ENCODE measurements at places on chromosomes 1 and 21.

- no peak overlapping the region for H3K27ac ChIP-seq
- no peaks in the 10 kb centered on the region for H3K27me3 ChIP-seq
- no peak overlapping the region for H3K4me3 ChIP-seq
- peaks cover 7% of the 10 kb centered on the region for H3K4me1 ChIP-seq
- DNase-seq = no peak
Measured at GRCh38 chr1:208121813-208122364, 122.3 kb downstream of the PLXNA2 start.

DNA sequence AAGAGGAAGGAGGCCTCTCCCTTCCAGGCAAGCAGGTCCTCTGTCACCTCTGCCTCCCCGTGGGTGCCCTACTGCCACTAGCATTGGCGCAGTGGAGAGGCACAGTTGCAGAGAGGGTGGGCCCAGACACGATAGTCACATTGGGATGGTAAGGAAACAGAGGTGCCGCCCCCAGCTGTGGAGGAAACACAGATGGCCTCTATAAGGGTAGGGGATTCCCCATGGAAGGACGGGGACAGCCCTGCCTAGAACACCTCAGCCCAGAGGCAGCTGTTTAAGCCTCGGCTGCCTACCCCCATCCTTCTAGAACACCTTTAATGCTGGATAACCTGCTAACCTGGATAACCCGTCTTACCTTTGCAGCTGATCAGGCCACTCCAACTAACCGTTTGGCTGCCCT, 65.7 kb upstream of the CNTN2 start:
- no peak overlapping the region for H3K27ac ChIP-seq
- no peak overlapping the region for H3K4me3 ChIP-seq
- H3K36me3 ChIP-seq = no peaks in the 10 kb centered on the region
- DNase-seq = no peak
- H3K27me3 ChIP-seq = peaks cover 10% of the 10 kb centered on the region

DNA sequence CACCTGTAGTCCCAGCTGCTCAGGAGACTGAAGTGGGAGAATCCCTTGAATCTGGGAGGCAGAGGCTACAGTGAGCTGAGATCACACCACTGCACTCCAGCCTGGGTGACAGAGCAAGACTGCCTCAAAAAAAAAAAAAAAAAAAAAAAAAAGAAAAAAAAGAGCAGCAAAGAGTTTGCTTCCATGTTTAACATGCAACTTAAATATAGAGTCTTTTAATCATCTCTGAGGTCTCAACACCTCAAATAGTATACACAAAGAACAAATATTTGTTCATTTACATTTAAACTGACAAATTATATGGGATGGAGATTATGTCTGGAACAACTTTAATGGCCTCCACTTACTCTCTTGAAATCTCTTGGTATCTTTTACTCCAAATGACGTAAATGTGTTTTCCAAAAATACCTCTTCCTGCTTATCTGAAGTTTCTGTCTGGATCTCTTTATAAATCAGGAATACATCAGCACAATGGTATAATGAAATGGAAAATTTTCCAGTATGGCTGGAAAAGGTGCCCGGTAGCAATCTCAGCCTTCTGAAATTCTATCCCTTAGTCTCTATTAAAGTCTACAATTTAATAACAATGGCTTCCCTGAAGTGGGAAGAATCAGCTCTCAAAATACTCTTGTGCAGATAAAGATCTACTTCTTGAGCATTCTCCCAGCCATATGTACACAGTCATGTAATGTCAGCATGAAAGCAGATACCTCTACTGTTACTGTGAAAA, 258.5 kb downstream of the OMA1 start:
- H3K27ac ChIP-seq = no peak overlapping the region
- no peak for DNase-seq
- H3K4me3 ChIP-seq = no peak overlapping the region
- H3K36me3 ChIP-seq = no peaks in the 10 kb centered on the region
- peaks cover 7% of the 10 kb centered on the region for H3K27me3 ChIP-seq
- H3K4me1 ChIP-seq = peaks cover 6% of the 10 kb centered on the region

GRCh38 chr1:217569021-217569420, 61.9 kb downstream of the GPATCH2 start:
- no peak overlapping the region for H3K4me3 ChIP-seq
- DNase-seq = no peak
- no peaks in the 10 kb centered on the region for H3K27me3 ChIP-seq
- H3K4me1 ChIP-seq = no peaks in the 10 kb centered on the region
- no peak overlapping the region for H3K27ac ChIP-seq
- no peaks in the 10 kb centered on the region for H3K36me3 ChIP-seq

DNA sequence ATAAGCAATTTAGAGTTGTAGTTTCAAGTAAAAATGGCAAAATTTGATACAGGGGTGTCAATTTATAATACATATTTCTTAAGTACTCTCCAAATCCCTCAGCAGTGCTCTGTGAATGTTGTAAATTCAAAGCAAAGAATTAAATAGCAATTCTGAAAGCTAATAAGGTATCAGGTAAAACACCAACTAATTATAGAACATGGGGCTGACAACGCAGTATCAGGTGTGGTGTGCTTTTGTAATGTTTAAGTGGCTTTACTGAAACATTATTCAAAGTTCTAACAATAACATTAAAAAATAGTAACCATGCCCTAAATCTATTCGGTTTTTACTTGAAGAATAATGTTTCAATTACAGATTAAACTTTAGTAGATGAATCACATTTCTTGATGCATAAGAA, 1271.2 kb upstream of the ADGRL2 start:
- no peaks in the 10 kb centered on the region for H3K27me3 ChIP-seq
- no peak overlapping the region for H3K27ac ChIP-seq
- peaks cover 24% of the 10 kb centered on the region for H3K4me1 ChIP-seq
- no peak for DNase-seq
- H3K4me3 ChIP-seq = no peak overlapping the region

DNA sequence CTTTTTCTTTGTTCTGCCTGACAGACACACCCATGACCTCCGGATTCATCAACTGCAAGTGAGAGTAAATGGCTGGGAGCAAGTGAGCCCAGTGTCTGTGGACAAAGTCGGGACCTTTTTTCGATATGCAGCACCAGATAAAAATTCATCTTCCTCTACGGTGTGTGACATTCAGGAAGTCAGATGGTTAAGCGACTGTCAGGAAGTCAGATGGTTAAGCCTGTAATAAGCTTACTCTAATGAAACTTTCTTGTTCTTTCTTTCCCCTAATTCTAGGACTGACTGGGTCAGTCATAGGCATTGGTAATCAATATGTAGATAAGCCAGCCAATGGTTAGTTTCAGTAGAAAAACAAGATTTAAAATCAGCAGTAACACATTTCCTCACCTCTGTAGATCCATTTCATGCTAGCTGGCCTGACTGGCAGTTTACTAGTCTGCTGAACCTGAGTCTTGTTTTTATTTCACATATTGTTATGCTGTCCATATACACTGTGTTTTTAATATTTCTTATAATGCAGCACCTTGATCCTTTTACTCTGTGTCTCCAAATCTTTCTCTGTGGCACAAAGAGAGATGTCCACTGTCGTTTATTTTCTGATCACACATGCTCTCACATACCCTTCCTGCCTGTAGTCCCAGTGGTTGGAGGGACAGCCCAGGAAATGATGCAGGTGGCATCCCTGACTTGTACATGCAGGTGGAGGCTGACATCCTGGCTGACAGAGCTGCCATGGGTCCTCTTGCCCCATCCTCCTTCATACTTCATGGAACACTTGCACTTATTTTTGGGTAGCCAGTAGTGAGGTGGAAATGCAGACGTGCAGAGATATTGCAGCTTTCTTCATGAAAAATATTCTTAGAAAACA, 115.8 kb downstream of the VPS13D start:
- peaks cover 53% of the 10 kb centered on the region for H3K36me3 ChIP-seq
- H3K4me3 ChIP-seq = no peak overlapping the region
- H3K4me1 ChIP-seq = peaks cover 11% of the 10 kb centered on the region
- no peaks in the 10 kb centered on the region for H3K27me3 ChIP-seq
- DNase-seq = no peak

DNA sequence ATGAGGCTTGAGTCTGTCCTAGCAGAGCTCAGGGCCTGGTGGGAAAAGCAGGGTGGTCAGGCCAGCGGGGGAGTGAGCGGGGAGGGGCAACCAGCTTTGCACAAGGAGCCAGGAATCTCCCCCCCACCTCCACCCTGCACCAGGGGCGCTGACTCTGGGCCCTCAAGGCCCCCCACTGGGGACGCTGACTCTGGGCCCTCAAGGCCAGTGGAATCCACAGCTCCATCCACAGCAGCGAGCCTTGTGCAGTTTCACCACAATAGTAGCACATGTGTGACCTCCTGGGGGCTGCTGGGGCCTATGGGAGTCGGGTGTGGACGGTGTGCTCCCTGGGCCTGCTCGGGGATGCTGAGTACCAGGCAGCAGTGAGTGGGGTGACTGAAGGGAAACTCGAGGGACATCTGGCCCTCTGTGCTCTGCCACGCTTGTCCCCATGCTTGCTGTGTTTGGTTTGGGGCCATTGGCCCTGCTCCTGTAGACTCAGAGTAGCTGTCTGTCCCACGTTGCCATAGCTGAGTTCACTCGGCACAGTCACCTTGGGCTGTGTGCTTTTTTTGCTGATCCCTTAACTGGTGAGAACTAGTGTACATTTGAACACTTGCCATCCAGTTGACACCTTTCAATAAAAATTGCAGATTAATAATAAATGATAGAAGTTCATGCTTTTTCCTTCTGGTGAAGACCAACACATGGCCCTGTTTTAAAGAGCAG, 89.2 kb downstream of the ADARB1 start:
- DNase-seq = no peak
- no peak overlapping the region for H3K4me3 ChIP-seq
- peak overlapping the region; percentile 62 for H3K27ac ChIP-seq
- no peaks in the 10 kb centered on the region for H3K27me3 ChIP-seq

GRCh38 chr1:211638689-211639101, 36.7 kb downstream of the NEK2 start:
- H3K36me3 ChIP-seq = no peaks in the 10 kb centered on the region
- no peaks in the 10 kb centered on the region for H3K4me1 ChIP-seq
- no peak overlapping the region for H3K4me3 ChIP-seq

- H3K4me1 ChIP-seq = peaks cover 30% of the 10 kb centered on the region
- no peaks in the 10 kb centered on the region for H3K27me3 ChIP-seq
- no peak for DNase-seq
- no peaks in the 10 kb centered on the region for H3K36me3 ChIP-seq
- H3K27ac ChIP-seq = no peak overlapping the region
Measured at GRCh38 chr1:39266269-39266668, 61.8 kb downstream of the MACF1 start.

GRCh38 chr1:223126741-223127140, 16.3 kb downstream of the TLR5 start:
- H3K27me3 ChIP-seq = peaks cover 22% of the 10 kb centered on the region
- DNase-seq = no peak
- H3K36me3 ChIP-seq = no peaks in the 10 kb centered on the region
- H3K4me3 ChIP-seq = no peak overlapping the region

GRCh38 chr1:60990714-60991090, 91.7 kb upstream of the NFIA start:
- H3K4me1 ChIP-seq = peaks cover 32% of the 10 kb centered on the region
- no peaks in the 10 kb centered on the region for H3K27me3 ChIP-seq
- H3K36me3 ChIP-seq = no peaks in the 10 kb centered on the region
- H3K4me3 ChIP-seq = no peak overlapping the region
- no peak overlapping the region for H3K27ac ChIP-seq
- no peak for DNase-seq

DNA sequence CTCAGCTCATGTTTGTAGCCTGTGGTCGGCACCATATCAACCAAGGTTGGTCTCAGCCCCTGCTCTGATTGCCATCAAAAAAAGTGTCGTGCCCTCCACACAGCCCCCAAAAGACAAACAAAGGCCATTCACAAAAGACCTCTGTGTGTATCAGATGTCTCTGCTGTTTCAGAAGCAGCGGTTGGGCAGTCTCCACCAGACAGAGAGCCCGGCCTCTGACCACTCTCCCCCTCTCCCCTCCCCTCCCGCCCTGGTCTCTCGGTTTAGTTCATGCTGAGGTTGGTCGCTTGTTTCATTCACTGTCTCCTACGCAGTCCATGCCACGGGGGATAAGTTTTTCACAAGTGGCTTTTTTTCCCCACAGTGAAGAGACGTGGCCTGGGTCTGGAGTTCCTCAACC, 27.1 kb downstream of the ACTA1 start:
- H3K36me3 ChIP-seq = no peaks in the 10 kb centered on the region
- peak; percentile 31 for DNase-seq

DNA sequence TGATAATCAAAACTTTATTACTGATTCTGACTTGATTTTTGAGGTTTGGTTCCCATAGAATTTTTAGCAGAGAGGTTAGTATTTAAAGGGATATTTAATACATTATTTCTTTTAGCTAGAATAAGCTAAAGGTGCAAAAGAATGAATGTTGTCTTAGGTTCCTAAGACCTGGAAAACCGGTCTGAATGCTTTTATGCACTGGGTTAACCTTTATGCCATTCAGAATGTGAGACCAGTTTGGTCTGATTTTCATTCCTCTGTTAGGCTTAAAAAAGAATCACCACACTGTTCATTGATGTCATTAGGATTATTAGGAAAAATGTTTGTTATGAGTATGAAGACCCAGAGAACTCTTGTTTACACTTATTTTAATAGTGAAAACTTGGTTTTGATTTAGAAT, 30.1 kb downstream of the RAP1A start:
- H3K4me3 ChIP-seq = no peak overlapping the region
- H3K27ac ChIP-seq = no peak overlapping the region
- H3K27me3 ChIP-seq = no peaks in the 10 kb centered on the region
- H3K36me3 ChIP-seq = peaks cover 19% of the 10 kb centered on the region

DNA sequence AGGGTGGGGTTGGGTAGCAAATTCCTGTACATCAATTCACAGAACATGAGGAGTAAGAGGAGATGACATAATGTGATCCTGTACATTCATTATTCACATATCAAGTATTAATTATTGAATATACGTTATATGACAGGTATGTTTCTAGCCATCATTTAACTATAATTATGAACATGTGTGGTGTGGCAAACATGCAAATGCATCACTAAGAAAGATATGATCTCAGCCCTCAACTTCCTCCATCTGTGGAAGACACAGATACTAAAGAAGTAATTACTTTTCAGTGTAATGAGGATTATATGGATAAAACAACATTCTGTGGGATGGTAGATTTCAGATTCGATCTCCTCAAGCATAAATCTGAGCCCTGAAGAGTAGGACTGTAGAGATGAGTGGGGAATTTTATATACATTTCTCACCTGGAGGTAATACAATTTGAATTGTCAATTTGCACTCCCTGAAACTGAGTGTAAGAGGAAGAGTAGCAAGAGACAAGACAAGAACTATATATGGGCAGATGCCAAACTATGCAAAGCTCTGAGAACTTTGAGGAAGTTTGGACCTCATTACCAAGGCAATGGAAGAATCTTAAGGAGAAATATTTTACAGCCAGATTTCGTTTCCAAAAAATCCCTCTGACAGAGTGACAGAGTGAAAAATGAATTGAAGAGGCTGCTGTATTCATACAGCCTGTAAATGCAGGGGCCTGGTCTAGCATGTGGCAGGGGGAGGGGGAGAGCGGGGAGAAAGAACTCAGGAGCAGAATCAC, 275.5 kb downstream of the TPR start:
- H3K27me3 ChIP-seq = no peaks in the 10 kb centered on the region
- H3K27ac ChIP-seq = no peak overlapping the region
- H3K4me1 ChIP-seq = peaks cover 14% of the 10 kb centered on the region
- DNase-seq = no peak
- peaks cover 2% of the 10 kb centered on the region for H3K36me3 ChIP-seq

Measured in neural crest cell (in vitro differentiated cells).